ENCODE measurements at places on chromosomes 12 and 14.

- no peak for DNase-seq
Observed at GRCh38 chr14:22854963-22855724, 16.4 kb upstream of the LRP10 start.

DNA sequence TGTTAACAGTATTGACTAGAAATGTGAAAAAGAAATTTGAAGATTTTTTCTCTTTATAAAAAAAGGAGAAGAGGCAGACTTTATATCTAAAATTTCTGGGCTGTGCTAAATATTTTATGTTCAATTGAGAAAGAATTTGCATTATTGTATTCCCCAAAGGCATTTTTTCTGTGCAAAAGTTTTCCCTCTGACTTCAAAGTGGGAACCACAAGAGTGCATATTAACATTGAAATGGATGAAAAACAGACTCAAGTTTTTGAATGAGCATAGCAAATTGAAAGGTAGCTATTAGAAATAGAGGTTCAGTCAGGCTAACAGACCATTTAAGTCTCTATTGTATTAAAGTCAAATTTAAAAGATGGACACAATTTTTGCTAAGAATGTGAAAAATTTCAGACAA is 95.2 kb downstream of the RASSF9 start:
- no peak for DNase-seq

DNA sequence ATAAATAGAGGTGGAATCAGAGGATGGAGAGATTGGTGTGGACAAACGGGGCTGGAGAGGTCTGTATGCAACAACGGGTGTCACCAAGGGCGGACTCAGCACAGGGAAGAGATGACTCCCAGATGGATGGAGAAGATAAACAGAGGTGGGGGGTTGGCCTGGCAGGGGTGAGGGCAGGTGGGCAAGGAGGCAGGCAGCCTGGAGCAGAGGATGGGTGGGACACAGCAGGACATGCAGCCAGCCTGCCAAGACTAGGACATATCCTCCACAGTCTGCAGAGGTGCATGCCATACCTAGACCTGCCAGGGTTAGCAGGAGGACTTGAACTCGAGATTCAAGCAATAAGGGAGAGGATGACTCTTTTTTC is 56.2 kb downstream of the TTC7B start:
- no peak for DNase-seq

- no peak for DNase-seq
Observed at GRCh38 chr12:42701084-42701483, 111.5 kb upstream of the PRICKLE1 start.

DNA sequence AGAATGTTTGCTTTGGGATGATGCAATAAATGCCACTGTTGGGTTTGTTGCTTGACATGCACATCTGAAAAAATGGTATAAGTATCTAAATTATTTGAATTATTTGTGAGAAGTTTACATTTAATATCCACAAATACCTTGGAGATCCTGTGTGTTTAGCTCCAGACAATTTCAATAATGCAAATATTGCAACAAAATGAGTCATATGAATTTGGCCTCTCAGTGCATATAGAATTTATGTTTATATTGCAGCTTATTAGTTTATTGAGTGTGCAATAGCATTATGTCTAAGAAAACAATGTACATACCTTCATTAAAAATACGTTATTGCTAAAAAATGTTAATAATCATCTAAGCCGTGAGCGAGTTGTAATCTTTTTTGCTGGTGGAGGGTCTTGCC is 153.3 kb downstream of the FSCB start:
- no peak for DNase-seq

Data from GM04503 (cell line).